Forelimb muscle (tissue), 1 donor: ENCODE measurements at places on chromosomes 4 and X.

- DNase-seq: no peak
Measured at GRCh38 chr4:128393101-128393704, 105.6 kb upstream of the PGRMC2 start.

DNA sequence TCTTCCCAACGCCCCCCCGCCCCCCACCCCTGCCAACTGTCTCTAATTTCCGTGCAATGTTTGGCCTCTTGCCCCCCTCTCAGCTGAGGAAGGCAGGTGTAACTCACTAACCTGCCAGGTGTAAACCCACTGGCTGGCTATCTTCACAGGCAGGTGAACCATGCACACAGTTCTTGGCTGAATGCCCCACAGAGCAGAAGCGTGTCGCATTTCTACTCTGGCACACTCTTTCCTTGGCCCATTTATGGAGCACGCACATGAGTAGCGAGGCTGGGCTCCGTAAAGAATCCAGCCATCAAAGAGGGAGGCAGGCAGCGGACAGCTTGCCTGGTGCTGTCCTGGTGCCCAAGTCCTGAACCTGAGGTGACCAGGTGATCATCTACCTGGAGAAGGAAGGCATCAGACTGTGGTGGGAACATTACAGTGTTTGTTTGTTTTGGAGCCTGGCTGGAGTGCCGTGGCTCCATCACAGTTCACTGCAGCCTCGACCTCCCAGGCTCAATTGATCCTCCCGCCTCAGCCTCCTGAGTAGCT, 39.2 kb upstream of the CRMP1 start:
- no peak for DNase-seq

DNA sequence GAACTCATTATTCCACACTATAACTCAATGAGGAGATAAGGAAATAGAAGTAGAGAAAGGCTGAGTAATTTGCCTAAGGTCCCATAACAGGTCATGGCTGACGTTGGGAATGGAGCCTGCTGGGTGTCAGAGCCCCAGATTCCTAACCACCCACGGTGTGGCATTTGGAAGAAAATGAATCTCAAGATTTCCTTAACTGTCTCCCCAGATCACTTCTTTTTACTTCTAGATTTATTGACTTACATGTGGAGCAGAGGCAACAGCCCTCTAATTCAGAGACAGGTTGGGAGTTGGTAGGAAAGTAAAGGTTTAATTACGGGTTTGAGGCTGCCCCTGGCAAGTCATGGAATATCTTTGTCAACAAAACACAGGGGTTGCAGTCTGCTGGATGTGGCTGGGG, 134.0 kb downstream of the ARHGAP10 start:
- no peak for DNase-seq

DNA sequence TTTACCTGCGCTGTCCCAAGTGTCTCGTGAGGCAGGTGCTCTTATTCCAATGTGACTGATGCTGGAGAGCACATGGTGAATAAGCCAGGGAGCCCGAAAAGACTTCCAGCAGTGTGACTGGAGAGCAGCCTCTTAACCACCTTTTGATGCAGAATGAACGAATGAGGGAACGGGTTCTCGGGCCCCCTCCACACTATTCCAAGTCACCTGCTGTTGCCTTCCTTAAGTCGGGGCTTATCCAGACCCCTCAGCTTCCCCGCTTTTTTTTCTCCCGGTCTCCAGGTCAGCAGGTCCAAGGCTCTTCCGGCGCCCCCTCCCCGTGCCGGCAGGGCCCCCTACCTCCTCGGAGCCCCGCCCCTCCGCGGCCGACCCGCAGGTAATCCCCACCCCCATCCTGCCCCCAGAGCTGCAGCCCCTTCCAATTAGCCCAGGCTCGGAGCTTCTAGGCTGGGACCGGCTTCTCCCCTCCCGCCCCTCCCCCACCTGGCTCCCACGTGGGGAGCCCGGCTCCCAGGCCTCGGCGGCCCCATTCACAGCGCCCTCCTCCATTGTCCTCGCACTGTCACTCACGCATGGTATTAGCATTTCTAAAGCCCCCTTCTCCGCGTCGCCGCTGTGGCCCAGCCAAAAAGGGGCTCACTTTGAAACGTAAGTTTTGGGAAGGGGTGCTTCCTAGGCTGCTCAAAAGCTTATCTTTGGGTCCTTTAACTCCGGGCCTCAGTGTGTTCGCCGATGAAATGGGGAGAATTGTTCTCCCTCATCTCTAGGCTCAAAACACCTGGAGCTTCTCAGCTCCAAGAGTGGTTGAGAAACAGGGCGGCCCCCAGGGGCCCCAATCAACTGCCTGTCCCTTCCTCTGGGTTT, 56.2 kb upstream of the PJA1 start:
- DNase-seq: no peak

- DNase-seq: no peak
Measured at GRCh38 chr4:60042941-60043340, 1157.2 kb upstream of the ADGRL3 start.

- no peak for DNase-seq
Measured at GRCh38 chr4:25160714-25161592, 704 bp upstream of the SEPSECS start.

- no peak for DNase-seq
Measured at GRCh38 chr4:155602351-155603140, 64.1 kb upstream of the GUCY1A1 start.

DNA sequence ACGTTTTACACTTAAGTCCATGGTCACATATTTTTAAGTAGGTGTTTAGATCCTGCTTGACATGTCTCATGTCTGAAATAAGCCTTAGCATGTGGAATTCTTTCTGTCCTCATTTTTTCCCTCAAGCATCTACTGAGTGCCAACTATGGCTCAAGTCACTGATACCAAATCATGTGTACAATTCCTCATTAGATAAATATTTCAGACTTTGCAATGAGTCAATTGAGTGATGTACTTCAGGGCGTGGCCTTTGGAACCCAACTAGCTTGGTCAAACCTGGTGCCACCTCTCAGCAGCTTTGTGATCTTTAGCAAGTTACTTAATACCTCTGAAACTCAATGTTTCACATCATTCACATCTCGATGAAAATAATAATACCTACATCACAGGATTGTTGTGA, 12.6 kb upstream of the JADE1 start:
- no peak for DNase-seq

GRCh38 chr4:41327770-41328169, 71.0 kb downstream of the UCHL1 start:
- DNase-seq: no peak

- no peak for DNase-seq
Measured at GRCh38 chr4:178554352-178554751, 1112.1 kb upstream of the AGA start.

DNA sequence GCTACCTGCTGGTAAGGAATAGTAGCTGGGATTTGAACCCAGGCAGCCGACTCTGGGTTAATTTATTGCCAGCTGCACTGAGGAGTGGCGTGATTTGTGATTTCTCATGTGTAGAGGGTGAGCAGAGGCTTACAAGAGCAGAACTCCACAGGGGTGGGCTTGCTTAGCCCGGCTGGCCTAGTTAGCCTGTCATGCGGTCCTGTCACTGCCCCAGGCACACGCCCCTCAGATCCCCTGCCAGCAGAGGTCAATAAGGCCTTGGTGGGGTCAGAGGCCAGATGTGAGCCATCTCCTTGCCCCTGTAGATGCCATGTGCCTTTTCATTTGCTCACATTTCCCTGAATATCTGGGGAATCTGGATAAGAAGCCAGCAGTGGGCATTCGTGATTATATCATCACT, 13.4 kb downstream of the NSDHL start:
- DNase-seq: no peak

- DNase-seq: no peak
Measured at GRCh38 chr4:98509721-98510120, 148.7 kb downstream of the TSPAN5 start.

- no peak for DNase-seq
Measured at GRCh38 chr4:55617587-55618197, 18.4 kb downstream of the NMU start.

- no peak for DNase-seq
Measured at GRCh38 chr4:112513971-112514646, 1.9 kb downstream of the NEUROG2 start.

- DNase-seq: no peak
Measured at GRCh38 chr4:120691106-120691505, 231.4 kb downstream of the PRDM5 start.

DNA sequence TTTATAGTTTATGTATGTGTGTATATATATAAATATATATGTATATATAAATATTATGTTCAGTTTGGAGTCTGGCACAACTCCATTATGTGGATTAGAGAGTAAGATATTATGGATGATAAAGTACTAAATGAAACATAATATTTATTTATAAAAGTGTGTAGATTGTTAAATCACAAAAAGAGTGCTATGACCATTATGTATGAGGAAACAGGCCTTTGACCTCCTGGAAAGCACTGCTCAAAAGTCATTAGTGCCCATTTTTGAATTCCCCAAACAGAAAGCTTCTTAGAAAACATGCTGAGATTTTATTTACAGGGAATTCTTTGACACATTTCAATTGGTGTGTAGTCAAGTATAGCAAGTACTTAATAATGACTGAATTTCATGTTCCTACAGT, 391.2 kb downstream of the UNC5C start:
- no peak for DNase-seq

GRCh38 chr4:105145156-105145902, 1.3 kb upstream of the TET2 start:
- DNase-seq: no peak

DNA sequence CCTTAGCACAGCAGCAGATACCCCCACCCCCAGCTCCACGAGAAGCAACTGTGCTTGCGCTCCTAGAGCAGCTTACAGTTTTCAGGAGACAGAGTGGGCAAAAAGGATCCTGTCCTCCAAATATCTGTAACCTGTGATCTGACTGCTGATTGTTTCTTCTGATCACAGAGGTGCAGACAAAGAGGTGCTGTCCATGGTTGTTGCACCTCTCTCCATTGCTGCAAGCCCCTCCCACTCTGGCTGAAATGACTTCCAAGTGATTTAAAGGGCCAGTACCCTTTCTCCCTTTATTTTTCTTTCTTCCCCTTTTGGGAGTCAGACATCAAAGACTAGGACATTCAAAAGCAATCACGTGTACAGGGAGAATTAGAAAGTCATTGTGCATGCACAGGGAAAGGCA, 205.3 kb upstream of the GEMIN8 start:
- no peak for DNase-seq

DNA sequence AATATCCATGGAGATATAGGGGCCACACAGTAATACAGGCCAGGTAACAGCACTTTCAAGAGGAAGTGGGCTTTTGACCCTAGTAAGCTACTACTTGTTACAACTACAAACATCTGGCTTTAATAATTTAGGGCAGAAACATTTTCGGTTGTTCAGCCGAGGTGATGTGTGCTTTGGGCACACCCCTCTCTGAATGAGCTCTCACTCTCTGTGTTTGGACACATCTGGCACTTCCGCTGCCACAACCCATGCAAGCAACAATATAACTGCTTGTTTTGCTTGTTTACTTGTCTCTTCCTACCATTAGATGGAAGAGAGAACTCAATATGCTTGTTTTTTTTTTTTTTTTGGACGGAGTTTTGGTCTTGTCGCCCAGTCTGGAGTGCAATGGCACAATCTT, 277.2 kb downstream of the HS3ST1 start:
- no peak for DNase-seq

- DNase-seq: no peak
Measured at GRCh38 chr4:53313510-53313909, 52.4 kb downstream of the SCFD2 start.

DNA sequence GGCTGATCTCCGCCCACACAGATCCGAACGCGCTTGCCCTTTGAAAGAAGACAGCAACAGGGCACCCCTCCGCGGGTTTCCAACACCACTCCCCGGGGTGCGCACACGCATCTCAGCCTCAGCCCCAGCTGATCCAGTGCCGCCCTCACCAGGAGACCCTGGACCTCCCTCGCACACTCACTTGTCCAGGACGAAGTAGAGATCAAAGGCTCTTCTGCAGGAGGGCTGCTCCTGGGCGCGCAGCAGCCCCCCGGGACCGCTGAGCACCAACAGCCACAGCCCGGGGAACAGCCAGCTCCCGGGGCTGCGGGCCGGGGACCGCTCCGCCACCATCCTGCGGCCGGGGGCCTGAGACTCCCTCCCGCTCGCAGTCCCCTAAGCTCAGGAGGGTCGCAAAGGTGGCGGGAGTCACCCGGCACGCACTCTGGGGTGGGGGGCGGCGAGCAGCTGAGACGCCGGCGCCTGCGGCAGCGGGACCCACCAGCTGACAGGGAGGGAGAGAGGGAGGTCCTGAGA, 743 bp downstream of the ANTXR2 start:
- no peak for DNase-seq
